ENCODE measurements at places on chromosomes 16 and 17.

DNA sequence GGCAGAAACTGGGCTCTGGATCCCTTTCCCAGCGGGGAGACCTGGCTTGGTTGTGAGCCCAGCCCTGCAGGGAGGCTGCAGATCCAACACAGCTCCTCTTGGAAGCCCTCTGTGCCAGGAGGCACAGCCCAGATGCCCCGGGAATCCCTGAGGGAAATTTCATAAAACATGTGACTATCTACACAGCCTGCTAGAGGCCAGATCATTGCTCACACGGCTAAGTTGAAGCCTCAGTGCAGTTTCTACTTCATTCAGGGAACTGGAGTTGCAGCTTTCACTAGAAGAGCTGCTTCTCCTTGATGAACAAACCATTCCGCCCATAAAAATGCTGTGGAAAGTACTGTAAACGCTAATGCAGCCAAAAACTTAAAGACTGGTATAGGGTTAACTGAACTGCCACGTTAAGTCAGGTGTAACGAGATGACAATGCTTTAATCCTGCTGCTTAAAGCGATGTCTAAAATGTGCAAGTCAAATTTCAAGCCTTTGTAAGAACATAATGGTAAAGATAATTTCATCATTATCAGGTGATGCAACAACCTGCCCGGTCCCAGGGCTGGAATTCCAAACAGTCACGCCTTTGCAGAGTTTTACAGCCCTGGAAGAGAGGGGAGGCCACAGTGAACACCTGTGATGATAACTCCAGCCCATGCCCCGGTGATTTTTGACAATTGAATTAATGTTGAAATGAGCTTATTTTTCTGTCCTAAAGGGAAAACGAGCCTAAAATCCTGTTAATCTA is 172.5 kb downstream of the ZFHX3 start:
- DNase-seq, result no peak

DNA sequence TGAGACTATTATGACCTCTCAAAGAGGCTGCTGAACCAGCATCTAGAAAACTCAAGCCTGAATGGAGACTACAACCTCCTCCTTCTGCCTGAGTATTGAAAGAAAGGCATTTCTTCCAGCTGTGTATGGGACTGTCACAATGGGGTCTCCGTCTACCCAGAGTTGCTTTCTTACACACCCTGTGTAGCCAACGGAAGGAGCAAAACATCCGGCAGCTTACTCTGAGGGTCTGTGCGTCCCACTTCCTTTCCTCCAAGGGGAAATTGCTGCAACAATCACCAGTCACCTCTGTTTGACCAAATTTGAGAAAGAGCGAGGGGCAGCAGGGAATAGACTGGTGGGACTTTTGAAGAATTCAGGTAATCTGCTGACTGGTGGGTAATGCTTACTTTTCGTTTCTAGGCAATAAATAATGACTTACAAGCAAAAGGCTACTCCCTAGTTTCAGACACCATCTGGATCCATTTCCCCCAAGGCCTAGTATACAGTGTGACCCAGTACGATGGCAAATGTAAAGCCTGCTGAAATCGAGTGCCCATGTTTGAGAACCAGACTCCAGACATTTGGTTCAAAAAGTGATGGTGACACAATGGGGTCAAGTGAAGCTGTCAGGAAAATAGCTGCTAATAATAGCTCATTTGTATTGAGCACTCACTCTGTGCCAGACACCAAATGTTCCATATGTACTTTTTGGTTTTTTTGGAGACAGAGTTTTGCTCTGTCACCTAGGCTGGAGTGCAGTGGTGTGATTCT is 81.7 kb downstream of the YPEL2 start:
- no peak for DNase-seq

DNA sequence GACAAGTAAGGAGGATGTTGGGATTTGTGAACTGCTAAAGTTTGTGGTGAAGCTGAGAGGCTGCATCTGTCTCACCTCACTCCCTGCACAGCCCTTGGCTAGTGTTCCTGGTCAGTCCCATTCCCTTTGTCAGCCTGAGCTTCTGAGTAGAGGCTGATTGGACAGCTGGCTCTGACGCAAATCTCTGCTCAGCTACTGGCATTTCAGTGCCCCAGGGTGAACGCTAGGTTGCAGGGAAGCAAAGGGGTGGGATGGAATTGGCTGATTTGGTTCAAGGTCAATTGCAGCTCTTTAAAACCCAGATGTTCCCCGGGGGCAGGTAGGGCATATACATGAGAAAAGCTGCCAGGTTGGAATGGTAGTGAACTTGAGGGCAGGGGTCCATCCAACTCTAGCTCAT is 23.1 kb upstream of the CNOT1 start:
- no peak for DNase-seq

DNA sequence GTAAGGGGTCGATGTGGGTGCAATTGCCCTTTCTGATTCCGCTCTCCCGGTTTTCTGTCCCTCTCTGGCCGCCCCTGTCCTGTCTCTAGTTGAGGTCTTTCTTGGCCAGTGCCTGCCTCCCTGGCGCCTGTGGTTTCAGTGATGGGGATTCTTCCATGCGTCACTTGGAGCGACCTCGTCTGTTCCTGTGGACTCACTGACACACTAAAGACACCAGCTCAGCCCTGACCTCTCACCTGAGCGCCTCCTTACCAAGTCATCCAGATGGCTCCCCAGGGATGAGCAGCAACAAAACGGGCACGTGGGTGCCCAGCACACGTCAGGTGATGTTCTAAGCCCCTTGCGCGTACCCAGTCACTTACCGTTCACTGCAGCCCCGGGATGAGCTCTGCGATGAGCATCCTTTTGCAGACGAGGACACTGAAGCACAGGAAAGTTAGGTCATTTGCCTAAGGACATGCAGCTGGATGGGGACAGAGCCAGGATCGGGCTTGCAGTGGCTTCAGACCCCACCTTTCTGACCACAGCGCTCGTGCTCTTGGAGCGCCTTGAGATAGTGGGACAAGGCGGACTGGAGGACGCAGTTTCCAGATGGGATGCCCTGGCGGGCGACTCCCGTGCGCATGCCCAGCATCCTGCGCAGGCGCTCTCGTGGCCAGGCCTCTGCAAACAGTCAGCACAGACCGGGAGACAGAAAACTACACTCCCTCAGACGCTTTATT is 11.5 kb upstream of the LGALS3BP start:
- DNase-seq, result no peak

GRCh38 chr16:87459027-87459426 is 33.8 kb downstream of the ZCCHC14 start:
- DNase-seq, result no peak

- no peak for DNase-seq
Observed at GRCh38 chr17:46766493-46767491, 51.7 kb downstream of the WNT3 start.

GRCh38 chr16:85220125-85220839 is 108.0 kb upstream of the CIBAR2 start:
- DNase-seq, result no peak

- no peak for DNase-seq
Observed at GRCh38 chr17:81254955-81255717, 16.0 kb downstream of the NDUFAF8 start.

- DNase-seq, result no peak
Observed at GRCh38 chr17:50110591-50111349, 15.6 kb downstream of the PDK2 start.

GRCh38 chr16:1152123-1152638 is 725 bp upstream of the CACNA1H start:
- no peak for DNase-seq

GRCh38 chr17:35766903-35767510 is 6.3 kb downstream of the C17orf50 start:
- DNase-seq, result no peak

DNA sequence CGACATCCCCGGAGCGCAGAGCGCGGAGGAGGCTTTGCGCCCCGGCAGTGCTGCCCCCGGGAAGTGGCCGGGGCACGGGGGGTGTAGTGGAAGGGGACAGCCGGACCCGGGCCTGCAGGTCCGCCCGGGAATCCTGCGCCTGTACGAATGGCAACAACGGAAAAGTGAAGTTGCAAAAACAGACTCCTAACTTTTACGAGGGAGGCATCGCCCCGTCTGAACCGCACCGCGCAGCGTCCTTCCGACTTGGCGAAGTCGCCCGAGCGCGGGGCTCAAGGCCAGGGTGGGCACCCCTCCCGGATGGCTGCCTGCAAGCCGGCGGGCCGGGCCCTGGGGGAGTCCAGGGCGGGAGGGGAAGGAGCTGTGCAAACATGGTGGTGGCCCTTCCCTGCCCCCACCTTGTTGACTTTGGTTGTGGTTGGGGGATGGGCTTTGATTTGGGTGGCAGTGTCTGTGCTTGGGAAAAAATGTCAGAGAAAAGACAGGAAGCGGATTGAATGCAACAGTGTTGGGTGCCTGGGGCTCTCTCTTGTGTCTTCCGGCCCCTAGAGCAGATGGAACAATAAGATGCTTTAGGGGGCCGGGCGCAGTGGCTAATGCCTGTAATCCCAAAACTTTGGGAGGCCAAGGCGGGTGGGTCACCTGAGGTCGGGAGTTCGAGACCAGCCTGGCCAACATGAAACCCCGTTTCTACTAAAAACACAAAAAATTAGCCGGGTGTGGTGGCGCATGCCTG is 675 bp downstream of the RNF213 start:
- DNase-seq, result no peak

DNA sequence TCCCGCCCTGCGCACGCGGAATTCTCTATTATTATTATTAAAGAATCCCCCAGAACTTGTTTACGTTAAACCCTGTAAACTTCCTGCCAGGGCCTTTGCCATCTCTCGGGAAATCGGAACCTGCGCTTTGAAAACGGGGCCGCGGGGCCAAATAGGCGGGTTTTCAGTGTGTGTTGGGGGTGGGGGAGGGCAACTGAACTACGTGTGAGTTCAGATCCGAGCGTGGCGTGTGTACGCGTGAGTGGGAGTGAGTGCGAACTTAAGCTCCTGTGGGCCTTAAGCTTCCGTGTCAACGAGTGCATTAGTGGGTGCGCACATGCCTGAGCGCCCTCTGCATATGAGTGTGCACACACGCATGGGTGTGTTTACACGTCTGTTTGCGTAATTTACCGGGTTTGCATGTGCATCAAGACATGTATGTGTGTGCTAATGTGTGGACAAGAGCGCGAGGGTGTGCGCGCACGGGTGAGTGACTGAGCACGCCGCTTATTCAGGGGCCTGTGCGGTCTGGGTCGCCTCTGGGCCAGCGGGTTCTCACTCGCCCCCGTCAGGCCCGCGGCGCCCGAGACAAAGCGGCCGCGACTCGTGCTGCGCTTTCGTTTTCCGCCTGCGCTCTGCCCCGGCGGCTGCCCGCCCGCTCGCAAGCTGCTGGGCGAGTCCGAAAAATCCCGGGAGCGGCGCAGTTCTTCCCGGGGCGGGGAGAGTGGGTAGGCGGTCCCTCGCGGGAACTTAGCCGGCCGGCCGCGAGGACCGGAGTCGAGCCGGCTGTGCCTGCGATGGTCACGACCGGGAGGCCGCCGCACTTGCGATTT is 1.2 kb upstream of the FOXF1 start:
- no peak for DNase-seq

- DNase-seq, result no peak
Observed at GRCh38 chr16:10162981-10163380, 19.2 kb downstream of the GRIN2A start.

DNA sequence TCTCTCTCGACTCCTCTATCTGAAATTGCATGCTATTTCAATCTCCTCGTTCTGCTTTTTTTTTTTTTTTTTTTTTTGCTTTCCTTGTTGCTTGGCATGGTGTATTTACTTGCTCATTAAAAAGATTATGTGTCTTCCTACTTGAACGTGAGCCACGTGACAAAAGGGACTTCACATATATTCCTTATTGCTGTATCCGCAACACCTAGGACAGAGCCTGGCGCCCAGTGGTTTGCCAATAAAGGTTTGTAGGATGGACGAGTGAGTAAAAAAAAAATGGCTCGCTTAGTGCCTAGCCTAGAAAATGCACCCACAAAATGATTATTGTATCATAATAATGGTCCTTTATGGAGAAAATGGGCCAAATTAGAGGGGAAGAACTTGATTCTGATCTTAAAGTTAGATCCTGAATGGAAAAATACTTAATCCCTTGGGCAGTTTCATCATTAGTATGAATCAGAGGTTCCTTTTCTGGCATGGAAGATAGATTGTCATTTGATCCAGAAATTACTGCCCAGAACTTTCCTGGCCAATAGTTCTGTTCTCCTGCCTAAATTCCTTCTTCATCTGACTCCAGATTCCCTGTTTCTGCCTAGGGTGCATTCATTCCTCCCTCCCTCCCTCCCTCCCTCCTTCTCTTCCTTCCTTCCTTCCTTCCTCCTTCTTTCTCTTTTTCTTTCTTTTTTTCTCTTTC is 13.6 kb upstream of the TMEM220 start:
- DNase-seq, result no peak

DNA sequence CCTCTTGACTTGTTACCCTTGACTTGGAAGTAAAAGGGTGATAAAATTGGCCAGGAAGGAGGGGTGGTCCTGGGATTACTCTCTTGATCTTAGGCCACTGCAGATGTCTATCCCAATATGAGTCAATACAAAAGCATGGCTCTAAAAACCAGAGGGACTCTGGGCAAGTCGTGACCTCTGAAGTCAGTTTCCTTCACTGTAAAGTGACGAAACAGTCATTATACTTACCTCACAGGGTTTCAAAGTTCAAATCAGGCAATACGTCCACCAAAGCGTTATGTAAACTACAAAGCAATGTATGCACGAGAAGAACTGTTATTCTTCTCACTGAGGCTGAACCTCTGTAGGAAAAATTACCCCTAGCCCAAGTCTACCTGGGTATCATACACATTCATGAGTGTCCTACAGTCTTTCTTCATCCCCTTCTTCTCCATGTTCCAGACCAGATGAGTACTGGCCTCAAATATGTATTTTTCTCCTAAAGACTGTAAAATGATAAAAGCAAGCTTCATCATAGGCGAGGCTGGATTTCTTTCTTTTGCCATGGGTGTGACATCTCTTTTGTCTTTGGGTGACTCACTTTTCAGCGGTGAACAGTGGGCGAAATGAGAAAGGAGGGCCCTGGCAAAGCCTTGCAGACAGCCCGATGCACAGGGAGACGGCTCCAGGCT is 34.5 kb upstream of the CLEC18B start:
- DNase-seq, result no peak

DNA sequence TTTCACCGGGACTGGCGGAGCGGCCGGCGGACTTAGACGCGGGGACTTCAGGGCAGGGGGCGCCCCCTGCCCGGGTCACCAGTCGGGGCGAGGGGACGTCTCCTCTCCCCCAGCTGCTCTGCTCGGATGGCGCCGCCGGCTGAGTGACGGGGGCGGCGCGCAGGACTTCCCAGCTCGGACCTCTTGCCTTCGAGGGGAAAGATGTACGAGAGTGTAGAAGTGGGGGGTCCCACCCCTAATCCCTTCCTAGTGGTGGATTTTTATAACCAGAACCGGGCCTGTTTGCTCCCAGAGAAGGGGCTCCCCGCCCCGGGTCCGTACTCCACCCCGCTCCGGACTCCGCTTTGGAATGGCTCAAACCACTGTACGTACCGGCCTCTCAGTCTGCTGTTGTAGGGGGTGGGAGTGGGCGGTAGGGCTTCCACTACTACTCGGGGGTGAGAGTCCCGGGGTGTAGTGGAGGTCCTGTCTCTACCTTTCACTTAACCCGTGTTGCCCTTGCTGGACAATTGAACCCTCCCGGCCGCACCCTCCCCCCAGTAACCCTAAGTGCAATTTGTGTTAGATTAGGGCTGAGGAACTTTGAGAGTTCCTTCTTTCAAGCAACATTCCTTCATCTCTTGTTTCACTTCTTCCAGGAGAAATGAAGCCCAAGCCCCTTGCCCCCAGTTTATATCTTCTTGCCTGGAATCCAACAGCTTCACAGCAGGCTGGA is 21.9 kb downstream of the GJD3 start:
- DNase-seq, result no peak

Data from thoracic aorta (tissue), 2 donors.